Nucleus accumbens (tissue), 56 donors: ENCODE measurements at places on chromosomes 1 and 21.

GRCh38 chr1:30525971-30526651 lies 197.3 kb downstream of the MATN1 start:
- DNase-seq: no peak

DNA sequence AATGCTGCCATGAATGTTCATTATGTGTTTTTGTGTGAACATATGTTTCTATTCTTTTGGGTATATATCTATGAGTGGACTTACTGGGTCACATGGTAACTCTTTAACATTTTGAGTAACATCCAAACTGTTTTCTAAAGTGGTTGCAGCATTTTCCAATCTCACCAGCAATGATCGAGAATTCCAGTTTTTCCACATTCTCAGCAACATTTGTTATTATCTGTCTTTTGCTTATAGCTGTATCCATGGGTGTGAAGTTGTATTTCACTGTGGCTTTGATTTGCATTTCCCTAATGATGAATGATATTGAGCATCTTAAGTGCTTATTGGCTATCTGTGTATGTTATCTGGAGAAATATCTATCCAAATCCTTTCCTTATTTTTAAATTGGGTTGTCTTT lies 89.2 kb upstream of the SLFNL1 start:
- DNase-seq: no peak

- DNase-seq: no peak
Measured at GRCh38 chr1:83641206-83641658, 357.7 kb downstream of the TTLL7 start.

DNA sequence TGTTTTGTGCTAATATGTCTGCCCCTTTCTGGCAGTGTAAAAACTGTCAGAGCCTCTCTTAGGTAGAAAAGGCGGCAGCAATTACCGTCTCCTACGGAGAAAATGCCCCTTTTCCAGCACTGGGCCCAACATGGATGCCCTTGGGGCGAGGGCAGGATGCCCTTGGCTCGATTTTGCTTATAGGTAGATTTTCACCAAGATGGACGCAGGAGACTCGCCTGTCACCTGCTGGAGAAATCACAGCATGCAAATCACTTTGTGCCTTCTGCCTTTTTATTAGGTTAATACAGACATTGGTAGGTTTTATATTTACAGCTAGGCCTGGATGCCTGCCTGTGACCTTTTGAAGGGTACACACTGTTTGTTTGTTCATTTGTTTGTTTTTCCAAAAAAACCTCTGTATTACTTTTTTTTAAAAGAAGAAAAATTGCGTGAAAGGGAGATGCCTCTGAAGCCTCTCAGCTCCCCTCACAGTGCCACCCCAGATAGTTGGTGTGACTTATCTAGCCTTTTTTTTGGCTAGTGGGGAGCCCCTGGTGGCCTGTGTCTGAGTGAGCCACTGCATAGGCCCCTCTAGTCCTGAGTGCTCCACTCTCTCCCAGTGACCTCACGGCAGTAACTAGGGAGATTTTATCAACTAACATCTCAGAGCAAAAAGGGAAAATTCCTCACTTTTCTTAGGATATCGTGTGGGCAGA lies 2.5 kb downstream of the ATP1B1 start:
- no peak for DNase-seq

GRCh38 chr1:205127646-205128045 lies 5.9 kb upstream of the RBBP5 start:
- DNase-seq: no peak

DNA sequence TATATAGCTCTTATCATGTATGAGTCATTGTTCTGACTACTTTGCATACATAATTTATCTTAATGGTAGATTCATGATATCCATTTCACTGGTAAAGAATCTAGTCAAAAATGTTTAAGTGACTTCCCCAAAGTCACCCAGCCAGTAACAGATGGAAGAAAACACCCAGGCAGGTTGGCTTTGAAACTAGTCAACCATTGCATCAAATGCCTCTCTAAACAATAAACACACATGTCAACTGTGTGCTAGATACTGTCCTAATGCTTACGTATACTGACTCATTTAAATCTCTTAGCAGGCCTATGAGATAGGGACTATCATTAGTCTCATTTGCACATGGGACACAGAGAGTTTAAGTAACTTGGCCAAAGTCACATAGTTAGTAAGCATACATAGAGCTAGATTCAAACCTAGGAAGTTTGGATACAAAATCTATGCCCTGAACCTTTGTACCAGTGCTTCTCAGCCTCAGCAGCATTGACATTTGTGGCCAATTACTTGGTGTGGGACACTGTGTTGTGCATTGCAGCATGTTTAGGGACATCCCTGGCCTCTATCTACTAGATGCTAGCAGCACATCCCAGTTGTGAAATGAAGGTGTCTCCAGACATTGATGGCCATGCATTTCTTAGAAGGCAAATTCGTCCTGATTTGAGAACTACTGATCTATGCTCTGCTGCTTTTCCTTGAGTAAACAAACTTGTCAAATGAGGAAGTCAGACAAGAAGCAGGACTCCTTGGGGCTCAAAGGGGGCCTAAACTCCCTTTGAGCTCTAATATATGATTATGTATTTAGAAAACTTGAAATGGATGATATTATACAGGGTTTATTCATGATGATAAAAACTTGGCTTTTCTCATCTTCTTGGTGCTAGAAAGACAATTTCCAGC lies 316.3 kb downstream of the KCNH1 start:
- DNase-seq: no peak

DNA sequence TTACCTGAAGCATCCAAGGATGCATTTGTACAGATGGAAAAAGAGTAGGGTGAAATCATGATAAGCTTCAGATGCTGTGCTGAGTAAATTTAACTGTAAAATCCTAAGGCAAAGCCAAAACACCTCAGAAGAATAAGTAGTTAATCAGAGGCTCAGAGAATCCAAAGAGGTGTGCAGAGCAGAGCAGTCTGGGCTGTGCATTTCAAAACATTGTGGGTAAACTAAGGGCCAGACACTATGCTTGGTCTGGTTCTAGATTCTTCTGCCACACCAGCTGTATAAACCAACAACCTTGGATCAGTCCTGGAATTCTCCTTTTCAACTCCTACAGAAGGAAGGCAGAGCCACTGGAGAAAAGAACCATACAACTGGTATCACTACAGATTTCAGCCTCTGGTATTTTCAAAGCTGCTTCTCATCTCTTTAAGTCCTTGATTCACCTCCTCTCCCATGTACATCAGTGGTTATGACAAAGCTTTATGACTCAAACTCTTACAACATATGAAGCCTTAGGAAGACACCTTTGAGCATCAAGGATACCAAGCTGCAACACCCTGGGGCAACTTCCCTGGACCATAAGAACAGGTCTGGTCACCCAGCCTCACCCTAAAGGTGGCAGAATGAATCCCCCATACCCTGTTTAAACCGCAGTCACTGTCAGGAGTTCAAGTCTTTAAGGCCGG lies 11.6 kb upstream of the HIPK1 start:
- no peak for DNase-seq
